Effector memory CD8-positive, alpha-beta T cell (primary cell): ENCODE measurements at places on chromosomes 7 and 10.

DNA sequence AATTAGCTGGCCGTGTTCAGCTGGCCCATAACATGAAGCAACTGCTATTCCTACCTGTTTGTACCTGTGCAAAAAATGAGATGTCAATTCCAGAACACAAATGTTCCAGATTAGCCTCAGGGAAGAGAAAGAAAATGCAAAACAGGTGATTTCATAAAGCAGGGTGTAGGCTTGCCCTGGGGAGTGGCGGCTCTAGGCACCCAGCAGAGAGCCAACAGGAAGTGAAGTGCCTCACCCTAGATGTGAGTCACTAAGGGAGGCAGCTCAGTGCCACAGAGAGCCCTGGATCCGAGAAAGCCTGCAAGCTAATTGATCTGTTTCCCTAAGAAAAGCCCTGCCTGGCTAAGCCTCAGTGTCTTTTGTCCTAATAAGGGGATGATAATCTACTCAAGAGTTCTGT, 240.0 kb downstream of the ARHGAP21 start:
- no peak for DNase-seq
- H3K4me1 ChIP-seq, result no peaks in the 10 kb centered on the region
- no peaks in the 10 kb centered on the region for H3K36me3 ChIP-seq
- no peak overlapping the region for H3K27ac ChIP-seq

DNA sequence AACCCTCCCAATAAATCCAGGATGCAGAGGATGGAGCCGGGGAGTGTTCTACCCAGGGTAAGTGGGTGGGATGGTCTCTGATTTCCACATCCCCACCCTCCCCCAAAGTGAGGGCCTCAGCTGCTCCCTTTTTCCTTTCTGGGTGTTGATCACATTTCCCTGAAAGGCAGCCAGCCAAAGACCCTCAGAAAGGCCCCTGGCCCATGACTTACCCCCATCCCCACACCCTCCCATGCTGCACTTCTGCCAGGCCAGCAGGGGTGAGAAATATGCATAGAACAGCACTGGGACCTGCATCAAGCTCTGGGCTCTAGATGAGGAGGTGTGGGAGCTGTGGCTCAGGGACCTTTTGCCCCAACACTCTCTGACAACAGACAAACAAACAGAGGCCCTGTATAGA, 927.3 kb upstream of the ZNF722 start:
- H3K36me3 ChIP-seq, result no peaks in the 10 kb centered on the region
- no peaks in the 10 kb centered on the region for H3K27me3 ChIP-seq
- H3K4me1 ChIP-seq, result no peaks in the 10 kb centered on the region
- H3K27ac ChIP-seq, result no peak overlapping the region

DNA sequence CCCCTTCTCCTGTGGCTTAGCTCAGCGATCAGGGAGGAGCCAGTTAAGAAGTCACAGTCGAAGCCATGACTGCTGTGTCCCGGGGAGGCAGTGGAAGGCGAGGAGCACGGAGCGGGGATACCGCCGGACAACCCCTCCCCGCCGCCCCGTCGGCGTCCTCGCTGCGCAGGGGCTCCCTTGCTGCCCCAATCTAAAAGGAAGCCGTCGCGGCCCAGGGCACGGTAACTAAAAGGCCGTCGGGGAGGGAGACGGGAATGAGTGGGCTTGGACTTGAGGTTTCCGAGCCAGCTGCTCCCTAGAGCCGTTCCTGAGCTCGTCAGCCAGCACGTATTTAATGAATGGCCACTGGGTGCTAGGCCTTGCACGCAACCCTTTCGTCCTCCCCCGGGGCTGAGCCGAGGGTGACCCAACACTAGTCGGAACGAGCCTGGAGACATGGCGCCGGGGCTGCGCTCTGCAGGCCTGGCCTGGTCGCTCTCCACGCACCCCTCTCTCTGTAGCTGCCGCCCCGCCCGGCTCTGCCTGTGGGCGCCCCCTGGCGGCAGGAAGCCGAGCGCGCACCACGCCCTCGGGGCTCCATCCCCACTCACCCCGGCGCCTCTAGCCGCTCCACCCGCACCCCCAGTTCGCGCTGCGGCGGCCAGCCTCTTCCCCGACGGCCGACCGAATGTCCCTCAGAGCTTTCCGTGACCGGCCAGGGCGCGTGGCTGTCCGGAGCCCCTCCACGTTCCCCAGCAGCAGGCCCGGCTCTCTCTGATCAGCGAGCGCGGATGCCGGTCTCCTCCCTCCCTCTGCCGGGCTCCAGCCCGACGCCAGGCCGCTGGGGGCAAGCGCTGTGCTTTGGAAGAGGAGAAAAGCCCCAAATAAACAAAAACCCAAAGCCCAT, 29.3 kb upstream of the KCNK18 start:
- DNase-seq, result peak; percentile 53
- H3K4me3 ChIP-seq, result peak overlapping the region; percentile 50
- peaks cover 12% of the 10 kb centered on the region for H3K4me1 ChIP-seq
- no peak overlapping the region for H3K27ac ChIP-seq
- peaks cover 10% of the 10 kb centered on the region for H3K36me3 ChIP-seq

DNA sequence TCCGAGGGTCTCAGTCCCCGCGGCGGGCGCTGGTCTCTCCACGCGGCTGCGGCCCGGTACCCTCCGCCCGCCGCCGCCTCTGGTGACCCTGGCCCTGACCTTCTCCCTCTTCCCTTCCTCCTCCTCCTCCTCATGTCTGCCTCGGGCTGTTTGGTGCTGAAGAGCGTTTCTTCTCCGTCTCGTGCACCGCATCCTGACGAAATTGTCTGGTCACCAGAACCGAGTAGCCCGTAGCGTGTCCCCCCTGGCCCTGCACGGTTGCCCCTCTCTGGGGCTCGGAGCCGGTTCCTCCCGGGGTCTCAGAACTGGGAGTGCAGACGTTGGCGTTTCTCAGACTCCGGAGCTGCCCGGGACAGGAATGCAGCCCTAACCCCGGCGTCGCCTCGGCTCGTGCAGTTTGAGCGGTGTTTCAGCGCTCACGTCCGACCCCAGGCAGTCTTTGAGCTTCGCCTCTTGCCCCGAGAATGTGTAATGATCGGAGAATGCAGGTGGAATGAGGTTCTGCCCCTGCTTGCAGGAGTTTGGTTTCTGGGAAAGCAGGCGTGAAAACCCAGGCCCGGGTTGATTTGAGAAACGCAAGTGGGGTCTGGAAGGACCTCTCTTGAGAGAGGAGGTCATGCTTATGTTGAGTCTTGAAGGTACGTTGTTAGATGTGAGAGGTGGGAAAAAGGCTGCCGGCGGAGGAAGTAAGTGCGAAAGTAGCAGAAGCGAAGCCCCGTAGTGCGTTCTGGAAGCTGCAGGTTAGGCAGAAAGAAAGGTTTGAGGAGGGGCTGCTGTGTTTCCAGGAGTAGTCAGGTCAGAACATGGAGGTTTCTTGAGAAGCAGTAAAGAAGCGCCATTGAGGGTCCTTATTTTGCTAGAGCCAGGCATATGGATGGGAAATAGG, 743 bp downstream of the RBM17 start:
- no peak for DNase-seq
- H3K4me1 ChIP-seq, result peaks cover 49% of the 10 kb centered on the region
- peaks cover 19% of the 10 kb centered on the region for H3K36me3 ChIP-seq
- H3K27ac ChIP-seq, result peak overlapping the region; percentile 93

DNA sequence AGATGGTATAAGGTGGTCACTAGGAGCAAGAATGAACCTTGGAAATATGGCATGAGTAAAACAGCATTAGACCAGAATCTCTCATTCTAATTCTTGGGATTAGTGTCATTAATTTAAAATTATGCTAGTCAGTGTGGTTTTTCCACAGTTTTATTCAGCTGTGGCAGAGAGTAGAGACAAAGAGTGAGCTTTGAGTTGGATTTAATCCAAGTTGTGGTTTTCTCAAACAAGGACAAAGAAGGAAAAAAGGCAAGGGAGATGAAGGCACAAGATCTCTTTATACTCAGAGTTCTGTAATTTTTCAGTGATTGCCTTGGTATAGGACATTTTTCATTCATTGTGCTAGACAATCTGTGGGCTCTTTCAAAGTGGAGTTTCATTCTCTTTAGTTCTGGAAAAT, 28.2 kb upstream of the AKAP9 start:
- H3K4me1 ChIP-seq, result peaks cover 2% of the 10 kb centered on the region
- H3K27me3 ChIP-seq, result peaks cover 29% of the 10 kb centered on the region
- no peak for DNase-seq
- H3K36me3 ChIP-seq, result no peaks in the 10 kb centered on the region
- H3K27ac ChIP-seq, result no peak overlapping the region

GRCh38 chr7:18200266-18200665, 172.6 kb upstream of the PRPS1L1 start:
- H3K27me3 ChIP-seq, result no peaks in the 10 kb centered on the region
- no peak for DNase-seq
- no peak overlapping the region for H3K4me3 ChIP-seq
- H3K36me3 ChIP-seq, result no peaks in the 10 kb centered on the region

DNA sequence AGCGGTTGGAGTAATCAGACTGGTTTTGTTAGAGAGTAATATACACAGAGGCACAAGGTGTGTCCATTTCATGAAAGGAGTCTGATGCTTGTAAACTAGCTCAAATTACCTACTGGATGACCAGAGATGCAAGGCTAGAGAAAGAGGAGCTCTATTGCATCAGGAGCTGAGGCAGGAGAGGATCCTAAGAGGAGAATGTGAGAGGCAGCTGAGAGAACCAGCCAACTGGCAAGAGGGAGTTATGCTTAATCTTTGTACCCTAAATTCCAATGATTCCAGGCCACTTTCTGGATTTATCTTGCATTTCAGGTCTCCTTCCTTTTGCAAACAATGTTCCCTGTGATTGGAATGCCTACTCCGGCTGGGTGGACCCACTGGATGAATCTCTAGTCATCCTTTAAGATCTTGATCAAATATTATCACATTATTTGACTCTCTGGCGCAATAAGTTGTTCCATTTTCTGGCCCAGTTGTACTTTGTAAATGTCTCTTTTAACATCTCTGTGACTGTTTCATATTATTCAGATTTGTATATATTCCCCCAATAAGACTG, 57.5 kb upstream of the PTPN12 start:
- H3K27me3 ChIP-seq, result peaks cover 2% of the 10 kb centered on the region
- peaks cover 3% of the 10 kb centered on the region for H3K4me1 ChIP-seq
- no peak for DNase-seq
- no peak overlapping the region for H3K27ac ChIP-seq

DNA sequence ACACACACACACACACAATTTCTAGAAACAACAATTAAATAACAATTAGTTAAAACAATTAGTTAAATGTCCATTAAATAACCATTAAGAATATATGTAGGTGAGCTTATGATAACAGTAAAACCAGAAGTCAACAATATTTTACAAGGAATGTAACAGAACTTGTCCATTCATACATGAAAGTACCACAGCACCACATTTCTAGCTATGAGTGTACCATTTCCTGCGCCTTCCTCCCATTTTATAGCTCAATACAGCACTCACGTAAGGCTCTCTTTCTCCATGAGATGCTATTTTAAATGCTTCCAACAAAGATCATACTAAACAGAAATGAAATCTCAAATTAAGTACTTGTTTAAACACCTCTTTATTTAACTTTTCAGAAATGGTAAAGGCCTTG, 367.3 kb upstream of the ZWINT start:
- H3K27me3 ChIP-seq, result no peaks in the 10 kb centered on the region
- no peaks in the 10 kb centered on the region for H3K36me3 ChIP-seq
- H3K4me1 ChIP-seq, result no peaks in the 10 kb centered on the region
- no peak overlapping the region for H3K27ac ChIP-seq

GRCh38 chr10:58952747-58953466, 223.5 kb upstream of the PHYHIPL start:
- no peaks in the 10 kb centered on the region for H3K36me3 ChIP-seq
- no peak overlapping the region for H3K27ac ChIP-seq
- H3K4me3 ChIP-seq, result no peak overlapping the region
- no peak for DNase-seq
- no peaks in the 10 kb centered on the region for H3K4me1 ChIP-seq

- H3K4me1 ChIP-seq, result peaks cover 13% of the 10 kb centered on the region
- H3K36me3 ChIP-seq, result peaks cover 2% of the 10 kb centered on the region
- peak overlapping the region; percentile 92 for H3K27ac ChIP-seq
- peaks cover 4% of the 10 kb centered on the region for H3K27me3 ChIP-seq
These were observed 36.5 kb downstream of the C10orf71 start for GRCh38 chr10:49335364-49335972.

- no peaks in the 10 kb centered on the region for H3K27me3 ChIP-seq
- DNase-seq, result no peak
- H3K36me3 ChIP-seq, result no peaks in the 10 kb centered on the region
- no peak overlapping the region for H3K4me3 ChIP-seq
- H3K4me1 ChIP-seq, result no peaks in the 10 kb centered on the region
These were observed 271.5 kb upstream of the ZWINT start for GRCh38 chr10:56632537-56632936.

GRCh38 chr7:84469034-84469433, 274.4 kb upstream of the SEMA3A start:
- H3K4me1 ChIP-seq, result no peaks in the 10 kb centered on the region
- H3K36me3 ChIP-seq, result no peaks in the 10 kb centered on the region
- H3K4me3 ChIP-seq, result no peak overlapping the region
- DNase-seq, result no peak
- no peak overlapping the region for H3K27ac ChIP-seq

DNA sequence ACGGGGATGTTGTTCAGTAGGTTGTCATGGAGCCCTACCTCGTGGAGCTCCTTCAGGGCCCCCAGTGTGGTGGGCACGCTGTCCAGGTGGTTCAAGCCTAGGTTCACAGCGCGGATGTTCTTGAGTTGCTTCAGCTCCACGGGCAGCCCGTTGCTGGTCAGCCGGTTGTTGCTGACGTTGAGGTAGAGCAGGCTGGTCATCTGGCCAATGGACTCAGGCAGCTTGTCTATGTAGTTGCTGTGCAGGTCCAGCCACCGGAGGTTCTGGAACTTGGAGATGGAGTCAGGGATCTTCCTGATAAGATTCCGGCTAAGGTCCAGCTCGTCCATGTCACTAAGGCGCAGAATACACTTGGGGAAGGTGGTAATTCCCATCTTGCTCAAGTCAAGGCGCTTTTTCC, 26.0 kb downstream of the LRRC18 start:
- H3K36me3 ChIP-seq, result peaks cover 3% of the 10 kb centered on the region
- no peak overlapping the region for H3K27ac ChIP-seq
- DNase-seq, result no peak
- H3K27me3 ChIP-seq, result peaks cover 48% of the 10 kb centered on the region

- H3K4me1 ChIP-seq, result no peaks in the 10 kb centered on the region
- H3K27me3 ChIP-seq, result peaks cover 41% of the 10 kb centered on the region
- H3K27ac ChIP-seq, result no peak overlapping the region
- H3K4me3 ChIP-seq, result no peak overlapping the region
- no peaks in the 10 kb centered on the region for H3K36me3 ChIP-seq
- no peak for DNase-seq
These were observed 44.4 kb upstream of the ELN start for GRCh38 chr7:73983437-73984164.

DNA sequence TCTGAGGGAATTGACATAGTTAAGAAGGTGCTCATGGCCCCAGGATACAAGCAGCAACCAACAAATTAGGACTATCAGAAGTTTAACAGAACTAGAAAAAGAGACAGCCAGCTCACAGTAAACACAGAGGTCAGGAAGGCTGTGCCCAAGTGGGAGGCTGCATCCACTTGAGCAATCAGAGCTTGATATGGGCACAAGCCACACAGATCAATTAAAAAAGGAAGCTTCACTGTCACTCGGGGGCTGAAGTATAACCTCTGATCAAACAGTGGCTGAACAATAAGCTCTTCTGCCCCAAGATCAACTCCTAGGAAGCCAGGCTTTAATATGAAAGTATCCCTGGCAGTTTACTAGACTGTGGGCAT, 40.0 kb downstream of the ZNF438 start:
- H3K4me3 ChIP-seq, result no peak overlapping the region
- H3K36me3 ChIP-seq, result no peaks in the 10 kb centered on the region
- H3K27ac ChIP-seq, result no peak overlapping the region
- no peaks in the 10 kb centered on the region for H3K4me1 ChIP-seq
- no peak for DNase-seq
